DMS53 (cell line): ENCODE measurements at places on chromosomes 6 and 20.

DNA sequence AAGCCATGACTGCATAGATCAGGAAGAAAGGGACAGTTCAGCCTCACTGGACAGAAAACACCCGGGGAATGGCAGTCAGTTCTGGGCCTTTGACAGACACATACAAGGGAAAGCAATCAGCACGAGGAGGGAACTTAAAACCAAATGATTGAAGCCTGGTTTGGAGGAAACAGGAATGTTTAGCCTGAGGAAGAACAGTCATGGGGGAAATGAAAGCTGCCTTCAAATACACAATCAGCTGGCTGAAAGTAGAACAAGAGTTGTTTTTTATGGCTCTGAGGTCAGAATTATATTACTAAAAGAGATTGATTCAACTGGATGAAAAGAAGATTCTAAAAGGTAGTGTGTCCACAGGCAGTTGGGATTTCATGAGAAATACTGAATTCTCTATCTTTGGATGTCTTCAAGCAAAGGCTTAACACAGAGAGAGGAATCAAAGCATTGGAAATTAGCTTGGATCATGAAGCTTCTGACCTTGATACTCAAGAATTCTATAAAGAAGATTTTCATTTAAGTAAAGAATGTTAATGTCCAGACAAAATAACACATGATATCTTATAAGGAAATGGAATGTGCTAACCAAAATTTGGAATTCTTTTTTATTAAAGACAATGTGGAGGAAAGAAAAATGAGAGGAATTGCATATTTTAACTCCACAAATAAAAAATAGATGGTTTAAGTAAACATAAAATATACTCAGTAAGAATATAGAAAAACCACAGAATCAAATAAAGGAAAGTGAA is 216.6 kb downstream of the IBTK start:
- no peak for DNase-seq

- peak; percentile 35 for DNase-seq
These were observed 54.8 kb upstream of the TFAP2D start for GRCh38 chr6:50658561-50658960.

DNA sequence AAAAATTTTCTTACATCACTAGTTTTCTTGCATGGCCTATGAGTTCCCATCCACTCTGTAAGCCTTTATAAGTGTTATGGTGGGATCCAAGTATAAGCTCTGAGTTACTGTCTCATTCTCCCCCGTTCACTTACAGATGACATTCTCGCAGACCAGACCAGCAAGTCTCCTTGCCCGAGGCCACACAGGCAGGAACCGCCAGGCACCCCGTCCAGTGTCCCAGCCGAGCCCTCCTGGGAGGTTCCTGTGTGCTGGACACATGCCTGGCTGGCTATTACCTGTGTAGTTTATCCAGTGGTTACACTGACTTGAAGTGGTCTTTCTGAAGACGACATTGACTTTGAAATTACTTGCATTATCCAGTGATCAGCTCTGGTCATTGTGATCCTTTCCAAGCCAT is 234.8 kb upstream of the QKI start:
- no peak for DNase-seq

- DNase-seq: peak; percentile 40
These were observed 85.5 kb upstream of the TENT5A start for GRCh38 chr6:81838031-81838430.

DNA sequence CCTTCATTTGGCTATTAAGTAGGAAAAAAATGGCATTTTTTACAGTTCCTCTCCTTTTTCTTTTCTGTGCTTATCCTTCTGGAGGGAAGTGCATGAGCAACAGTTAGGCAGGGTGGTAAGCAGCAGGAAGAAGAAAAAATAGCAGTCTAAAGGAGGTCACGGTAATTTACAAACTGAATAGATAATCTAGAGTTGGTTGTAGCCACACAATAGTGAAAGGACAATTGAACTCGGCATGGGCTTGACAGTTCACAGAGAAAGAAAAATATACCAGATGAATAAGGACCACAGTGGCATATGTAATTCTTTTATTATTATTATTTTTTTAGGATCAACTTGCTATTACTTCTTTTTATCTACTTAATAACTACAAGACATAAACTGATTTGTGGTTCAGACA is 358.6 kb downstream of the BTBD9 start:
- DNase-seq: no peak

GRCh38 chr6:143803769-143804568 is 39.2 kb upstream of the LTV1 start:
- DNase-seq: no peak

- DNase-seq: peak; percentile 21
These were observed 39.2 kb downstream of the ZC3H12D start for GRCh38 chr6:149445573-149445972.

DNA sequence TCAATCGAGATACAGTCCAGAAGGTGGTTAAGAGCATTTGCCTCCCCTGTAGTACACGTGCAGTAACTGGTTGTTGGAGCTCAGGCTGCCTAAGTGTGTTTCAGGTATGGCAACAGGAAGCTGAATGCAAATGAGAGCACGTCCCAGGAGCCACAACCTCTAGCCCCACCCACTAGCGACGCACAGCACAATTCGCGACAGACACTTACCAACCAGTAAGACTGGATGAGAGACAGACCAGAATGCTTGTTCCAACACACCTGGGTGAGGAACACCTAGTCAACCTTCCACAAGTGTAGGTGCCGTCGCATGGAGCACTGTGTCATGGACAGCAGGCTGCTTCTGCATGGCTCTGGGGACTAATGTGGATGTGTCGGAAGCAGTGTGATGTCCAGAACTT is 7.2 kb upstream of the SERPINB1 start:
- DNase-seq: peak; percentile 53

DNA sequence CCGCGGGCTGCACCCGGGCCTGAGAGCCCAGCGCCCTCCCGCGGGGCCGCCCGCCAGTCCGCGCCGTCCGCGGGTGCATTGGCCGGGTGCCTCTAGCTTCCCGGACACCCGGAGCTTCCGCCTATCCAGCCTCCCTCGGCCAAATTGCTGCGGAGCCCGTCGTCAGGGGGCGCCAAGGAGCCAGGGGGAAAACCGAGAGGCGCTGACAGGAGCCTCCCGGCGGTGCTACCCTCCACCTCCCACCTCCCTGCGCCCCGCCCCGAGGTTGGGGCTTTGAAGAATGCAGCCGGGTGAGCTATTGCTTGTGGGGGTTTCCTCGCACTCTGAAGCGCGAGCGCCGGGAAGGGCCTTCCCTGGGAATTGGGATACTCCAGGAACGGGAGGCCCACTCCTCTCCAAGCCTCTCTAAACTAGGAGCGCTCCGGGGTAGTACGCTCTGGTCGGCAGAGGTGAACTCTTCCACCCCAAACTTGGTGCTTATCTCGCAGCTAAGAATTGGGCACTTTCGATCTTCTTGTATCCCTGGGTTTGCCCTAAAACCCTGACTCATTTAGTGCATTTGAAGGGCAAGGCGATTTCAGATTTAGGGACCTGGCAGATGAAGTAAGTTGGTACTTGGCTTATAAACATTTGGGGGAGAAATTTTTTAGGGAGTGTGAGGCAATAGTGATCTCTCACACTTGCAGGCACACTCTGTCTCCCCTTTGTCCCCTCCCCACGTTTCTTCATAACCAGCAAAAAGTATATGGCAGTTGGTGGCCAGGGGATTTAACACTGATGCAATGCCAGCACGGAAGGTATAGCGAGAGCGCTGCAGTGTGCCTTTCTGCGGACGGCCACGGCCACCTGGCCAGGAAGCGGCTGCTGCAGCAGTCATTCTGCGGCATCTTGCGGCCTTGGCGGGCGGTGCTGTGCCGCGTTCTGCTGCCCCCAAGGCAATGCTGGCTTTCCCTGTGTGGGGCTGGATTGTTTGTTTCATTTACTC is 556 bp downstream of the BEND6 start:
- peak; percentile 96 for DNase-seq

- no peak for DNase-seq
These were observed 16.6 kb downstream of the GJA10 start for GRCh38 chr6:89910902-89911240.
